Fibroblast of skin of right biceps (primary cell): ENCODE measurements at places on chromosomes 11 and 22.

DNA sequence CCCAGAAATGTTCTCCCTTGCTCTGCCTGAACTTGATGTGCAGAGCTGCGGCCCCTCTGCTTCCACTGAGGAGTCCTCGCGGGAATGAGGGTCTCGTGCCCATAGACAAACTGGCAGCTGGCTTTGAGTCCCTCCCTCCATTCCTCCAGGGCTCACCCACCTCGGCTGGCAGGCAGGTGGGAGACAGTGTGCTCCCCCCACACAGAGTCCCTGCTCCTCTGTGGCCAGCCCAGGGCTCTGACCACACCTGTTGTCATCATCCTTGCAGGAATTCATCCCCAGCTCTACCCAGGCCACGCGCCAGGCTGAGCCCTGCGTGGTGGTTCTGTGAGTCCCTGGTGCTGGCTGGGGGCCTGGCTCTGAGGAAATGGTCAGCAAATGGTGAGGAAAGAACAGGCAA, 521.9 kb downstream of the TBC1D22A start:
- DNase-seq = no peak

DNA sequence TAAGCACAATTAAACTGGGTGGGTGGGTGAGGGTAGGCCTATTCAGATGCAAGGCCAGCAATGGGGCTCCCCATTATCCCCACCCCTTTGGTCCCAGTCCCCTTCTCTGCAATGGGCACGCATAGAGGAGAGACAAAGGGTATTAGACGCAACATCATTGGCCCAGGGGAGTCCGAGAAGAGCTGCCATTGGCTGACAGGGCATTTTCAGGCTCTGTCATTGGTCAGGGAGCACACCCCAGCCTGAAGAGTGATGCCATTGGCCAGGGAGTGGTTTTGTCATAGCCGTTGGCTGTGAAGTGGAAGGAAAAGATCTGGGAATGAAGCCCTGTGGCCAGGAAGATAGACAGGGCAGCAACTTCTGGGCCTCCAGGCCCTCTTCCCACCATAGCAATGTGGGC, 2.8 kb upstream of the TRIM3 start:
- no peak for DNase-seq

- DNase-seq = no peak
Measured at GRCh38 chr11:91967691-91968045, 256.9 kb upstream of the FAT3 start.

DNA sequence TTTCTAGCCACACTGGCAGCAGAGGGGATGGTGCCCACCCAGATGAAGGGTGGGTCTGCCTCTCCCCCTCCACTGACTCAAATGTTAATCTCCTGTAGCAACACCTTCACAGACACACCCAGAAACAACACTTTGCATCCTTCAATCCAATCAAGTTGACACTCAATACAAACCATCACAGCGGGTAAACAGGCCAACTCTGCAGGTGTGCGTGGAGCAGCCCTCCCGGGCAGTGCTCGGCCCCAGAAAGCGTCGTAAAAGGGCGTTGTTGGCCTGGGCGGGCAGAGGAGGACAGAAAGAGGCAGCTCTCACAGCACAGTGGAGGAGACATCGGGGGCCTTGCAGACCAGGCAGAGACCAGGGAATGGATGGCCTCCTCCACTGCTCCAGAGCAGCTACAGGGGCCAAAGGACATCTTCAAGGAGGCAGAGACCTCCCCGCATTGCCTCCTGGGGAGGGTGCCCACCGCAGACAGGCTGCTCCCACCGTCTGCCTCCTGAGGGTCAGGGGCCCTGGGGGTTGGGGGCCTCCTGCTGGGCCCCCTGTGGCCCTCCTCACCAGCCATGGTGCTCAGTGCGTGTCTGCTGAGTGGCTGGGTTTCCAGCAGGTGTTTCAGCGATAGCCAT, 56.1 kb upstream of the FADD start:
- DNase-seq = no peak

DNA sequence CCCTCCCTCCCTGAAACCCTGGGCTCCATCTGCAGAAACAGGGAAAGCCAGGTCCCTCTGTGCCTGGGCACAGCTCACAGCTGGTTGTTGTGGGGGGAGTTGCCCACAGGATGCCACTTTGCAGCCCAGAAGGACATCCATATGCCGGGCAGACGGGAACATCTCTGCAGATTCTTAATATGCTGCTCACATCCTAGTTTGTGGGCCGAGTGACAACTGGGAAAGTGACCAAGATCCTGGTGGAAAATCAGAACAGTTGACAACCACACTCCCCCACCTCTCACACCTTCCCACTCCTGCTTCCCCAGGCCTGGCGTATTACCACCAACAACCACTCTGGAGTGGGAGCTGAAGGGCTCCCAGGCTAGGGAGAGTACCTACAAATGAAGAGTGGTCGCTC, 7.3 kb upstream of the SCGB1A1 start:
- DNase-seq = no peak
